ENCODE measurements at places on chromosomes 6 and 20.

DNA sequence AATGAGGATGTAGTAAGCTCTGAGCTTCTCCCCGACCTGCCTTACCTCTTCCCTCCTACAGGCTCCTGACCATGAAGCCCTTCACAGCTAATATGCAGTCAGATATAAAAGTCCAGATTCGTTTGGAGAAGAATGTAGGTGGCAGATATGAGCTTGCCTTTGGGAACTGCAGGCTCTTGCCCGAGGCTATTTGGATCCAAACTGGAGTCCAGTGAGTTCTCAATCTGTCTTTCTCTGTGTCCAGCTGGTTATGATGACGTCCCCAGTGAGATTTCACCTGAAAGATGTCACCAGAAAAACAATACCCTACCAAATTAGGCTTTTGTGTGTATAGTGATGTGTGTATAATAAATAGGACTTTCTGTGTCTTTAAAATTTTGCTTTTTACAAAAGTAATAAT lies 14.7 kb upstream of the BPIFA3 start:
- no peak for DNase-seq

- DNase-seq = no peak
Observed at GRCh38 chr6:34906826-34907225, 17.8 kb downstream of the ANKS1A start.

DNA sequence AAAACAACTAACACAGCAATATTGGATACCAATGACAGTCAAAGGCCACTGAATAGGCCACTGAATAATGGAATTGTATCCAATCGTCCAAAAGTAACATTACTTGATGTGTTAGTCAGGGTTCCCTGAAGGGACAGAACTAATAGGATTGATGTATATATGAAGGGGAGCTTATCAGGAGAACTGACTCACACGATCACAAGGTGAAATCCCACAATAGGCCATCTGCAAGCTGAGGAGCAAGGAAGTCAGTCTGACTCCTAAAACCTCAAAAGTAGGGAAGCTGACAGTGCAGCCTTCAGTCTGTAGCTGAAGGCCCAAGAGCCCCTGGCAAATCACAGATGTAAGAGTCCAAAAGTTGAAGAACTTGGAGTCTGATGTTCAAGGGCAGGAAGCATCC lies 571.4 kb downstream of the PRKN start:
- no peak for DNase-seq

DNA sequence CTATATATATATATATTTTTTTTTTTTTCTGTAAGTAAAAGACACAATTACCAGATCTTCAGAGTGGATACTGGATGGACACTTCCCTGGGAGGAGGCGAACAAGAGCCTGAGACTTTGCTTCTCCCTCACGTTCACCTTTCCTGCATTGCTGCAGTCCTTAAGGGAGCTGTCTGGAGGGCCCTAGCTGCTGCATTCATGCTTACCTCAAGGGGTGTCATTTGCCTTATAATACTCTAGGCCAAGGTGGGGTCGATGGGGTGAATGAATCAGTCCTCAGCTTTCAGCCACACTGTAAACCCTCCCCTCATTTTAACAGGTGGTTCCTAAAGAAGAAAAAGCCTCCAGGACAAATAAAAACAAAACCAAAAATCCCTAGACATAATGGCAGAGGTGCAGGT lies 34.8 kb upstream of the CD83 start:
- DNase-seq = no peak

DNA sequence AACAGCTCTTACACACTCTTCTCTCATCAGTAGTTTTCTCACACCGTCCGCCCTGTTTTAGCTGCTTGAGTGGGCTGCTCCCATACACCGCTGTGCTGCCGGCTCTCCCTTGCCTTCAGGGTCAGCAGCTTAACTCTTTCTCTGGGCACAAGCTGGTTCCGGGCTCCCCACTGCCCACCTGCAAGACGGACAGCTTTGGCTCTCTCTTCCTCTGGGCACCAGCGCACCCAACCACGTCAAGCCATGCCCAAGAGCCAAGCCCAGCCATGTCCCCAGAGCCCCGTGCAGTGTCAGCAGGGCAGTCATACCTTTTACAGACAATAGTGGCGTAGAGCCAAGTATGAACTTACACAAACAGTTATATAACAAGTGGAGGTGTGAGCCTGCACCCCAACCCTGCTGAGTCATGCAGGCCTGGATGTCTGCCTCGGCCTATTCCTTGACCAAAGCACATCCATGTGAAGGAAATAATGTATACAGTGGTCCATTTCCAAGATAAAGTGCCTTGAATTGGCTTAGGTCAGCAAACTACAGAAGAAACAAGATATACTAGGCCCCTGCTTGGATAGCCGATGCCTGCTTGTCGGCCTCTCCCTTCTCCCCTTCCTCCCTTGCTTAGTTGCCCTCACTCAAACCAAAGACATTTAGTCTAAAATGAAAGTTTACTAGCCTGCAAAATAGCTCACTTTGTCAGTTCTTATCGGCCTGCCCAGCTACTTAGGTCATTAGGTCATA lies 89.3 kb downstream of the JPH2 start:
- DNase-seq = no peak

DNA sequence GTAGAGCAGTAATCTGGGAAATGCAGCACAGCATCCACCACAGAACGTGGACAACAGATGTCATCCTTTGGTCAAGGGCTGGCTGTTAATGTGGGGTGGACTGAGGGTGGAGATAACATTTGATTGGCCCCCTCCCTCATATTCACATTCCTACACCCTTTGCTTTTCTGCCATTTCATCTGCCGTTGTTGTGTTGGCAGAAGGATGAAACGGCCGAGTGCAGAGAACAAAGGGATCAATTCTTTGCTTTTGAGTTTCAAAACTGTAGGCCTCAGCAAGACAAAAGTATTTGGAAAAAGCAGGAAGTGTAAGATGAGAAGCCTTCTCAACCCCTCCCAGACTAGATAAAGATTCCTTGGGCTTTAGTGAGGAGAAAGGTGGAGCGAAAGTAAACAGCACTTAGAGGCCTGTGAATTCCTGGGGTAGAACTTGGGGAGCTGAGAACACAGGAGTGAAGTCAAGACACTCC lies 74.2 kb upstream of the PHIP start:
- no peak for DNase-seq

- DNase-seq = no peak
Observed at GRCh38 chr20:61435184-61435822, 183.2 kb downstream of the CDH4 start.

- no peak for DNase-seq
Observed at GRCh38 chr6:39387785-39388184, 65.3 kb upstream of the KCNK16 start.

GRCh38 chr6:98877250-98877649 lies 42.9 kb downstream of the POU3F2 start:
- DNase-seq = no peak

DNA sequence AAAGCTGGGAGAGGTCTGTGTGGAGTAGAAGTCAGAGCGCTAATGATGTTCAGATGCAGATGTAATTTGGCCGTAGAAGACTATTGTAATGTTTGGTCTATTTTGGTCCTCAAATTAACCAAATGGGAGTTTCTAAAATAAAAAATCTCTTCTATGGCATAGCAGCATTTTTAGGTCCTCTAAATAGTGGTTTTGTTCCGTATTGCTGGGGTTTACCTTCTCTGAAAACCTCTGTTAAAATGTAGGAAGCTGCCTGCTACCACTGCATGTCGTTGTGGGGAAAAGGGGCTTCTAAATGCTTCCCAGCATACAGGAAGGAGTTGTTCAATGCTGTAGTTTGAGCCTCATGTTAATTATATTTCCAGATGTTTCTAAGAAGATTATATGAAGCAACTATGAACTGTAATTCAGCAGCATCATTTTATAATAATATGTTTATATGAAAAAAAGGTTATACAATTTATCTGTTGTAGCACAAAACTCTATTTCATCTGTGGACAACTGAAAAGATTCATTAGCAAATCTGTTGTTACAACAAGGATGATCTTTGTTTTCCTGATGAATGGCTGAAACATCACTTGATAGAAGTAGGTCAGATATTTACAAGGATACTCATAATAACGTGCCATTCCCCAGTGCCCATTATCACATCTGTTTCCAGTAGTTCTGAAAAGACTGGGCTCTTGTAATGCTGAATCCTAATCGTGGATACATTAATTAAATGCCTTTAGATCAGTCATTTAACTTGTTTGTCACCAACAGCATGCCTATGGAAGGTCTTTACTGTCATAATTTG lies 256.6 kb downstream of the TBC1D7 start:
- DNase-seq = no peak

DNA sequence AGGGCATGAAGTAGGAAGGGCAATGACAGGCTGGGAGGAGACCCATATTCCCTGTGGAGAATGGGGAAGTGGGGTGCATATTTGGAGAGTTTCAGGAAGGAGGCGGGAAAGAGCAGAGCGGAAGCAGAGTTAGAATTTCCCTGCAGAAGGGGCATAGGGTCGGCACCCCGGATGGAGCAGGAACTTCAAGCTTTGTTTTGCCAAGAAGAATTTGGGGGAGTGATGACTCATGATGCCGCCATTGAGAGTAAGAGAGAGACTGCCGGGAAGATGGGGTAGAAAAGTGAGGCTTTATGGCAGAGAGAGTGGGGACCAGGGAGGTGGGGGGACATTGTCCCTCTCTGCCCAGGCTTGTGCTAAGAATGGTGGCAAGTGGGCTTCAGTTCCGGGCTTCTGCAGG lies 50.3 kb upstream of the EPB41L1 start:
- no peak for DNase-seq

- DNase-seq = no peak
Observed at GRCh38 chr6:140487586-140487985, 1113.1 kb upstream of the CITED2 start.

- DNase-seq = no peak
Observed at GRCh38 chr6:168041928-168042327, 37.1 kb downstream of the FRMD1 start.

- DNase-seq = no peak
Observed at GRCh38 chr6:69732640-69733039, 64.2 kb downstream of the LMBRD1 start.

DNA sequence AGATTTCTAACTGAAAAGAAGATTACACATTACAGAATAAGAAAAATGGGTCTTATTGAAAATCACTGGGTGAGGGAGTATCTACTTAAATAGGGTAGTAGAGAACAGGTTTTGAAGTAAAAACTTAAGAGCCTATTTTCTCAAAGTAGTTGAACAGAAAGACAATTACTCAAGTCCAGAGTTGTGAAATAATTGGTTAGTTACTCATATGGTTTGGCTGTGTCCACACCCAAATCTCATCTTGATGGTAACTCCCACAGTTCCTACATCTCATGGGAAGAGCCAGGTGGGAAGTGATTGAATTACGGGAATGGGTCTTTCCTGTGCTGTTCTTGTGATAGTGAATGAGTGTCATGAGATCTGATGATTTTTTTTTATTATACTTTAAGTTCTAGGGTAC lies 1035.3 kb upstream of the GJE1 start:
- DNase-seq = no peak

DNA sequence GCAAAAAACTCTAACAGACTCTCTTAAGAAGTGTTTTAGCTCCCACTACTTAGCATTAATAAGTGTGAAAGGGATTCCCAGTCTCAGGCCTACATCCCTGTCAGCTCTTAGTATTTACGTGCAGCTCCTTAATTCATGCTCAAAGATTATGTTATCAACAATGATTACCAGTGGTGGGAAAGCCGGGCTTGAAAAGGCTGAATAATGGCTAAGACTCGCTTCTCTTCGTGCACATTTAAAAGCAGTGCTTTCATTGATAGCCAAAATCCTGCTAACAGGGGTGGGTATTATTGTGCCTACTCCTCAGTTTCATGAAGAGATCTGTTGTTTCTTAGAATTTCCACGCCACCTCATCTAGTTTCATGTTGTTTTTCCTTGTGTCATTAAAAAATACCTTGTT lies 518.8 kb downstream of the GRIK2 start:
- DNase-seq = no peak

GRCh38 chr6:122258839-122259238 lies 140.6 kb upstream of the HSF2 start:
- DNase-seq = no peak

DNA sequence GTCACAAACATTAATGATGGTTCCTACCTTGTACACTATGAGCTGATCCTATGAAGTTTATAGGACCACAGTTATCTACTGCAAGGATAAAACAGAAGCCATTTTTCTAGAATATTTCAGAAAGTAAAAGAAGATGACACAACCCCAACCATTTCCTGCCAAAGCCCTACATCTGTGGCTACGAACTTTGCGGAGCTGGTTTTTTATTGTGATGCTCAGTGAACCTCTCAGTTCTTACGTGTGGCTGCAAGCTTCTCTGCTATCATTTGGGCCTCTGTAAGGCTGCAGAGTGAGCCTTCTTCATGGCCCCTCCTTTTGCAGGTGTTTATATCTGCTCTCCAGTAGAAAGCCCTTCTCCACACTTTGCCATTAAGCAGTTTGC lies 17.8 kb upstream of the TAGAP start:
- DNase-seq = no peak

DNA sequence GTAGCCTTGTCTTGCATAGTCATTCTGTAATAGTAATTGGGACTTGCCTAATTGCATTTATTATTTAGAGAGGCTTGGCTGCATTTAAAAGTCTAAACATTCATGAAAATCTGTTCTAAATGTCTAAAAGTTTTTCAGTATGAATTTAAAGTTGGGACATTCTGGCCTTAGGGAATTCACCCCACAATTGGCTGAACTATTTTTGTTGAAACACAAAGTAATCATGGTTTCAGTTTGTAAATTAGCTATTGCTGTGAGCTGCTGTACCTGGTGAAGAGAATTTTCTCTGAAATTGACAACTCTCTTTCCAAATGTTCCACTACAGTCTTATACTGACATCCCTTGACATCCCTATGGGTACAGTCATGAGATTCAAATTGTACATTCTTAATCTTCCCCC lies 253.0 kb downstream of the FARS2 start:
- DNase-seq = no peak

GRCh38 chr6:159064477-159064876 lies 19.7 kb upstream of the TAGAP start:
- DNase-seq = no peak

DNA sequence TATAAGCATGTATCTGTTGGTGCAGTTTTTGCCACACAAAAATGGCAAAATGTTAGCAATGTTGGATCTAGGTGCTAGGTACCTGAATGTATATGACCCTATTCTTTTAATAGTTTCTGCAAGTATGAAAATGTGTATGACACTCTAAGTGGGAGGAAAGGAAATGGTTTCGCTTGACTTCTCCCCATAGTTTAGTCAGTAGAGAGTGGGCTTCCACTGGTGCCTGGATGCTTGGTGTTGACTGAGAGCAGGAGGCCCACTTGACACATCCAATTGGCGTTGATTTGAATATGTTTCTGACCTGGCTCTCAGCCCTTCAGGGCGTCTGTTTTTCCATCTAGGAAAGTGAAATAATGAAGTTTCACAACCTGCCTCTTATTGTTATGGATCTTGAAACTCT lies 41.8 kb upstream of the GABRR1 start:
- no peak for DNase-seq
